Stomach (tissue), 19 donors: ENCODE measurements at places on chromosomes 3 and 15. TPM values are rescaled to one million over a fixed set of nuclear protein-coding genes. Genes with fewer than 3 reads are reported as not detected.

Gene SCN5A
- not detected for total RNA-seq

Gene SCN11A
- total RNA-seq, result 0.14 TPM

Gene KIF7
- 8.0 TPM for total RNA-seq

Gene SCAANT1
- total RNA-seq, result not detected

Gene OR5K2
- not detected for total RNA-seq

Gene SCAMP5
- 24.6 TPM for total RNA-seq

Gene LHFPL4
- total RNA-seq, result 0.92 TPM

Gene CAPN3
- 0.29 TPM for total RNA-seq

Gene ST8SIA2
- 1.1 TPM for total RNA-seq

Gene B3GALNT1
- total RNA-seq, result 26.1 TPM

Gene TGM4
- not detected for total RNA-seq

Gene SLC35A5
- total RNA-seq, result 32.6 TPM

Gene LRRC3B
- total RNA-seq, result not detected

Gene TGM5
- total RNA-seq, result not detected

Gene SI
- total RNA-seq, result 1.2 TPM

Gene GOLGA8O
- not detected for total RNA-seq

Gene SENP2
- 17.0 TPM for total RNA-seq

Gene LDHAL6B
- total RNA-seq, result not detected

Gene IMPG2
- 0.29 TPM for total RNA-seq

Gene ZDHHC19
- total RNA-seq, result not detected

Gene BCHE
- 1.3 TPM for total RNA-seq

Gene TRANK1
- 7.6 TPM for total RNA-seq

Gene SLC28A1
- not detected for total RNA-seq

Gene SEMA6D
- 21.7 TPM for total RNA-seq

Gene BSN
- 1.2 TPM for total RNA-seq

Gene GPR171
- 16.3 TPM for total RNA-seq

Gene COMMD4
- total RNA-seq, result 38.5 TPM

Gene SV2B
- 1.7 TPM for total RNA-seq

Gene SNTN
- not detected for total RNA-seq

Gene C3orf20
- not detected for total RNA-seq

Gene CSPG5
- total RNA-seq, result under 0.01 TPM

Gene THRB
- 21.9 TPM for total RNA-seq

Gene CHRM5
- total RNA-seq, result not detected

Gene MST1R
- 267 TPM for total RNA-seq

Gene SAMMSON
- 2.9 TPM for total RNA-seq

Gene GALNT15
- 59.4 TPM for total RNA-seq

Gene SERPINI2
- total RNA-seq, result 1.3 TPM

Gene ALPK3
- 8.1 TPM for total RNA-seq

Gene TMEM158
- total RNA-seq, result not detected

Gene GRK7
- total RNA-seq, result not detected

Gene DUOXA1
- 18.3 TPM for total RNA-seq

Gene CKMT1A
- 142 TPM for total RNA-seq

Gene WDR48
- total RNA-seq, result 7.6 TPM

Gene FOXL2NB
- not detected for total RNA-seq

Gene FBXO45
- total RNA-seq, result 3.5 TPM

Gene SCG3
- total RNA-seq, result not detected

Gene SLC24A5
- total RNA-seq, result not detected

Gene ASB14
- not detected for total RNA-seq

Gene DNAH12
- 0.73 TPM for total RNA-seq

Gene CYP11A1
- not detected for total RNA-seq

Gene GOLGA6L7
- not detected for total RNA-seq

Gene SKOR1
- total RNA-seq, result 5.8 TPM

Gene PDCD7
- 12.7 TPM for total RNA-seq
